CD4-positive, alpha-beta T cell treated with Interleukin-2 at 100 ng/mL for 4 hours (primary cell): ENCODE measurements at places on chromosomes 5 and 9.

DNA sequence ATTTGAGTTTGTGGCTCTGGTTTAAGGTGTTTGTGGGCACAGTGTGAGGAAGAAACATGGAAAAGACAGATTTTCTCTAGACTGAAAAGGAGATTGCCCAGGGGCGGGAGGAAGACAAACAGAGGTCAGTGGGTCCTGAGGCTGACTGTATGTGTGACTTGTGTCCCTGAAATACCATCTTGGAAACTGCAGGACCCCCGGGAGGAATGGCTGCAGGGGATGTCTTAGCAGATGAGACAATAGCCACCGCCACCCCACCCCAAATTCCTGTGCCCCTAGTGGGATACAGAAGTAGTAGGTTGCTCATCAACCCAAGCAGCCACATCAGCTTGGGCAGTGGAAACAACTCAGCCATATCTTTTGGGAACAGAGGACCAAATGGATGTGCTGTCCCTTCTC is 1.7 kb upstream of the PSAT1 start:
- DNase-seq: no peak

DNA sequence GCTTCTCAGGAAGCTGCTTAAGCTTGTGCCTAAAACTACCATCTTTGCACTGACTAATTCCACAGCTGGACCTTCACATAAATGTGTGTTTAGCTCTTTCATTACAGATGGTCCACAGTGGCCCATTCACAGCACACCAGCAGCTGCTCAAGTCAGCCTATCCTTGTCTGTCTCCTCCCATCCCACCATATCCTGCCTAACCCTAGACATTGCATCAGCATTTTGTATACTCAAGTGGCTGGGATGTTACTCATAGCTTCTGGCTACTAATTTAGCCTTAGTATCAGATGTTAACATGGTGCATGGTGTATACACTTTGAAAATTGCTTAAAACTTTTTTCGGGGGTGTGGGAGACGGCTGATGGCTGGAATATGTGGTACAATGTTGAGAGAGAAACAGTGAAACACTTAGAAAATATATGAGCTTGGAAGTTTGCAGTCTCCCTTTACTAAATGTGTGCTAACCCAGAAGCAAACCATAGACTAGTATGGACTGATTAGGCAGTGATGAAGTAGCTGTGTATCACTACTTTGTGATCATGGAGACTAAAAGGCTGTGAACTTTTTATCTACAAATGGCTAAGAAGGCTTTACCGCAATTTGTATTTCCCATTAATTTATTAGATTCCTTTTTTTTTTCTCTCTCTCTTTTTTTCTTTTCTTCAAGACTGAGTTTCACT is 83.1 kb downstream of the JMY start:
- no peak for DNase-seq

- DNase-seq: peak; percentile 32
These were observed 960 bp downstream of the CANX start for GRCh38 chr5:179699616-179700237.

DNA sequence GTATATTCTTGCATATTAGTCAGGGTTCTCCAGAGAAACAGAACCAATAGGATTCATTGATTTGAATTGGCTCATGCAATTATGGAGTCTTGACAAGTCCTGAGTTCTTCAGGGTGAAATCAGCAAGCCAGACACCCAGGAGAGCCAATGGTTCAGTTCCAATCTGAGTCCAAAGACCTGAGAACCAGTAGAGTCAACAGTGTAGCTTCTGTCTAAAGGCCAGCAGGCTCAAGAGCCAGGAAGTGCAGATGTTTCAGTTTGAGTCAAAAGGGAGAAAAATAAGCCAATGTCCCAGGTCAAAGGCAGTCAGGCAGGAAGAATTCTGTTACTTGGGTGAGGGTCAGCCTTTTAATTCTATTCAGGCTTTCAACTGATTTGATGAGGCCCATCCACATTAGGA is 37.8 kb upstream of the ANKRD34B start:
- DNase-seq: no peak

DNA sequence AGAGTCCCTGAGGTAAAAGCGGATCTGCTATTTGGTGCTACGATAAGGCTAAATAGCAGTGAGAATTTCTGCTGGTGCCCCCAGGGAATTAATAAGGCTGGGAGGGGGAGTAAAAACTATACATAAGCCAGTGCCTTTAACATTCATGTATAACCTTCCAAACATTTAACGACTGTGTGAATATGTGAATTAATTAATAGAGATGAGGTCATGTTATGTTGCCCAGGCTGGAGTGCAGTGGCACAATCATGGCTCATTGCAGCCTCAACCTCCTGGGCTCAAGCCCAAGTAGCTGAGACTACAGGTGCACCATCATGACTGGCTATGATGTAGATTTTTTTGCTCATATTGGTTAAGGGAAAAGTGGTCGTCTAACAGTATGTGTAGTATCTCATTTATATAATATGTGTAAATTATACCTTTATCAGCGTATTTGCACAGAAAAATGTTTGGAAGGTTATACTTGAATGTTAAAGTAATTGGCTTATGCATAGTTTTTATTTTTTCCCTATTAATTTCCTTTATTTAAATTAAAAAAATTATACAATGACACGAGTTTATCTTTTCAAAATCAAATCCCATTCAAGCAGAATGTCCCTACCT is 64.6 kb downstream of the EHMT1 start:
- DNase-seq: no peak
